ENCODE measurements at places on chromosomes 2 and 18.

- no peak for DNase-seq
- H3K4me1 ChIP-seq, result no peaks in the 10 kb centered on the region
- H3K27me3 ChIP-seq, result no peaks in the 10 kb centered on the region
- H3K4me3 ChIP-seq, result no peak overlapping the region
- no peak overlapping the region for H3K27ac ChIP-seq
- H3K36me3 ChIP-seq, result no peaks in the 10 kb centered on the region
These were observed 135.8 kb downstream of the METTL8 start for GRCh38 chr2:171297956-171298355.

GRCh38 chr18:22320771-22321170 lies 96.9 kb downstream of the CTAGE1 start:
- H3K4me1 ChIP-seq, result no peaks in the 10 kb centered on the region
- no peak overlapping the region for H3K27ac ChIP-seq
- DNase-seq, result no peak
- H3K27me3 ChIP-seq, result peaks cover 6% of the 10 kb centered on the region

- no peak overlapping the region for H3K4me3 ChIP-seq
- H3K27ac ChIP-seq, result no peak overlapping the region
- no peaks in the 10 kb centered on the region for H3K4me1 ChIP-seq
- no peak for DNase-seq
- H3K27me3 ChIP-seq, result no peaks in the 10 kb centered on the region
These were observed 359.2 kb upstream of the RND3 start for GRCh38 chr2:150846691-150847090.

GRCh38 chr2:168465594-168465993 lies 9.5 kb downstream of the CERS6 start:
- 0 out of 2 replicates have a peak, but pooled peaks cover 9% of the 10 kb centered on the region for H3K4me1 ChIP-seq
- DNase-seq, result no peak
- no peak overlapping the region for H3K4me3 ChIP-seq

DNA sequence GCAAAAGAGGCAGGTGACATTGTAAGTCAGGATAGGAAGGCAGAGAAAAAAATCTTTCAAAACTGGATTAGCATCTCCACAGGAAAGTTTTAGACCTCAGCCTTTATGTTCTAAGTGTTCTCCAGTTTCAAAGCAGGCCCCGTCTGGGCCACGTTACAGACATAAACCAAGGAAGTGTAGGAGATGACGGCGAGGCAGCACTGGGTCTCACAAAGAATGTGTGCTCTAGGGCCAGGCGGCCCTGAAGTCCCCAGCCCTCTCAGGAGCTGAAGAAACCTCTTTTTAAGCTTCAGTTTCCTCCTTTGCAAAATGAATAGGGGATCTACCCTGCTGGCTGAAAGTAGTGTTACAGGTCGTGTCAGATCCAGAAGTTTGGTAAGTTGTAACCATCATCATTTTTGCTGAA lies 81.7 kb downstream of the SPRED2 start:
- DNase-seq, result no peak
- no peaks in the 10 kb centered on the region for H3K27me3 ChIP-seq
- peaks cover 29% of the 10 kb centered on the region for H3K4me1 ChIP-seq
- no peak overlapping the region for H3K4me3 ChIP-seq

GRCh38 chr2:134491771-134492441 lies 226.9 kb downstream of the TMEM163 start:
- H3K27ac ChIP-seq, result no peak overlapping the region
- H3K4me3 ChIP-seq, result no peak overlapping the region
- H3K27me3 ChIP-seq, result no peaks in the 10 kb centered on the region
- no peaks in the 10 kb centered on the region for H3K36me3 ChIP-seq
- peak; percentile 47 for DNase-seq

GRCh38 chr18:41875094-41875780 lies 79.8 kb upstream of the PIK3C3 start:
- H3K27ac ChIP-seq, result no peak overlapping the region
- H3K27me3 ChIP-seq, result no peaks in the 10 kb centered on the region
- H3K4me3 ChIP-seq, result no peak overlapping the region
- no peaks in the 10 kb centered on the region for H3K36me3 ChIP-seq

DNA sequence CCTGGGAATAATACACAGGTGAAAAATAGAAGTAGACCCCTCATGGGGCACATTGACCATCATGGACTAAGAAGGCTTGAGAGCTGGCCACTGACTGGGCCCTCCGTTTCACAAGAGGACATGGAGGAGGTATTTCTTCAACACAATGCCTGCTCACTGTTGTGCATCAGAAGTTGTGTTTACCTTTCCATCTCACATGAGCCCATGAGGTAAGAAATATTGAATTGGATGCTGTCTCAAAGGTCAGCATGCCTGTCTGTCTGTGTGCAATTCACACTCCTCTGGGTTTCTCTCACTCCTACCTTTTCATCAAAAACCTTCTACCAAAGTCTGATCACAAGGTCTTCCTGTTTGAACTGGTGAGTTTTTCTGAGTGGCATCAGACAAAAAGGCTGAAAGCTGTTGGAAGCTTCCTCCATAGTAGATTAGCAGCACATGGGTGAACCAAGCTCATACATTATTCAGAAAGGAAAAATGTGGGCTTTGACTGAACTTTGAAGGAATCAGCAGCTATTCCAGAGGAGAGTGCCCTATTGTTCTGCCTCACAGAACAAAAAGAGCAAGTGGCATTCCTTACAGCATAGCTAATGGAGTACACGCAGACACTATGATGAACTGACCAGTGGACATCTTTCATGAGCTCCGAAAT lies 143.2 kb upstream of the RND3 start:
- no peaks in the 10 kb centered on the region for H3K27me3 ChIP-seq
- no peak overlapping the region for H3K4me3 ChIP-seq
- no peaks in the 10 kb centered on the region for H3K4me1 ChIP-seq
- H3K27ac ChIP-seq, result no peak overlapping the region

Measured in DND-41 (cell line).